ENCODE measurements at places on chromosomes 16 and 17.
A peak's percentile ranks its signal among the peaks of the same experiment; 100 is the strongest.

GRCh38 chr16:30746638-30747175 is 1.5 kb upstream of the PHKG2 start:
- DNase-seq: no peak

GRCh38 chr17:45146890-45147580 is 1.2 kb upstream of the HEXIM1 start:
- peak; percentile 58 for DNase-seq

GRCh38 chr17:29066047-29066446 is 23.1 kb downstream of the PIPOX start:
- no peak for DNase-seq

DNA sequence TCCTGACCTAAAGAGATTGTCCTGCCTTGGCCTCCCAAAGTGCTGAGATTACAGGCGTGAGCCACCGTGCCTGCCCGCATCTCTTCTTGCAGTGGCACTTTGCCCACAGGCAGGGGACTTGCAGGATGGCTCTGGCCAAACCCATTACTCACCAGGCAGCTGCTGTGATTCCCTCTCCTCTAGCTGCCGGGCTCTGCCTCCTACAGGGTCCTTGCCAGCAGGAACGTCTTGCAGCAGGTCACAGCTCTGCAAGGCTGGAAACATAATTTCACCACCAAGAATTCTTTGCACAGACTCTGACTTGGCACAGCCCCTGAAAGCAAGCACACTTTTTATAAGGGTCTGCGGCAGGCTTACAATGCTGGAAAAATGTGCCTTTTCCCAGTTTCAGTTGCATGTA is 20.3 kb downstream of the COX4I1 start:
- no peak for DNase-seq

- no peak for DNase-seq
Measured at GRCh38 chr16:54875443-54875842, 55.2 kb upstream of the IRX5 start.

GRCh38 chr17:63741143-63741407 is 524 bp downstream of the STRADA start:
- no peak for DNase-seq

DNA sequence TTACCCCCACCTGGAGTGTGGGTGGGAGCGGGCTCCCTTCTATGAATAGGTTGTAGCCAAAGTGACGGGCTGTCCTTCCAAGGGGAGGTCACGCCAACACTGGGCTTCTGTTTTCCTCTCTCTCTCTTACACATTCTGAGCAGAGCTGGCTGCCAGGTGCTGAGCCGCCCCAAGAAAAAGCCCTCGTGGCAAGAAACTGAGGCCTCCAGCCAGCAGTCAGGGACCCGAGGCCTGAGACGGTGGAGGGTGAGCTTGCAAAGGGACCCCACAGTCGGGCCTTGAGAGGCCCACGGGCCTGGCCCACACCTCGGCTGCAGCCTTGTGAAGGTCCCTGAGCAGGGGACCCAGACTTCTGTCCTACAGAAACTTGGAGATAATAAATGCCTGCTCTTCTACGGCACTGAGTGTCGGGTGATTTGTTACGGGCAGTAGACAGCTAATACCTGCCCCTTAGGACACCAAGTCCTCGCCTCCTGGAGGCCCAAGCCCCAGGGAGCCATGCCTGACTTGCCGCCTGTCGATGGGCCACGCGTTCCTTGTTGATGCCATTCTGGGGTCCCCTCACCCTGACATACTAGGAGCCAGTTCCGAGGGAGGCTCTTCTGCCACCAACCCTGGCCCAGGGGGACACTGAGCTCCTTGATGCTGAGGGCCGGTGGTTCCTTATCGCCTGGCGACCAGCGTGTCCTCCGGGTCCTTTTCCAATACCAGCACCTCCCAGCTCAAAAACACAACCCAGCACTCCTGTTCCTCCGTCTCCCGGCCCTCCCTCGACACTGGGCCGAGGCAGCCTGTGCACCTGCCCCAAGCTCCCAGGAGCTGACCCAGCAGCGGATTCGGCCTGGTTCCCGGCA is 26.1 kb downstream of the SLC25A10 start:
- DNase-seq: no peak

- no peak for DNase-seq
Measured at GRCh38 chr17:18156171-18156975, 27.3 kb upstream of the ALKBH5 start.

- no peak for DNase-seq
Measured at GRCh38 chr17:75919611-75920010, 14.9 kb upstream of the MRPL38 start.

DNA sequence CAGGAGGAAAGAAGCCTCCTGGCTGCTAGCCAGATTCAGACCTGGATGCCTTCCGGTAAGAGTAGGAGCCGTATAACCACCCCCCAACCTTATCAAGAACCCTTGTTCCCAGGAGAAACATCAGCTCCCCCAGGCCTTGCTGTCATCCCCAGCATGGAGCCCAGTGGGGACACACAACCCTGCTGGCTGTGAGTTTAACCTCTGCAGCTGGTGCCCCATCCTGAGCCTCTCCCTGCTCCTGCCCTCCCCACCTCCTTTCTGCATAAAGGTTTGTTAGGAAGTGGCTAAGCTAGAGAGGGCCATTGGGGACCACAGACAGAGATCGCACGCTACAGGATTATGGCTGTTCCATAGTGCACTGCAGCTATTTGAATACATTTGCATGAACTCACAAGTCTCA is 55.5 kb upstream of the RPL38 start:
- DNase-seq: no peak

- no peak for DNase-seq
Measured at GRCh38 chr17:68020409-68020756, 15.2 kb upstream of the KPNA2 start.

Data from GM12892 (cell line).